NCI-H226 (cell line): ENCODE measurements at places on chromosomes 11 and 22.

GRCh38 chr22:35528927-35529326, 11.7 kb upstream of the RASD2 start:
- DNase-seq, result no peak

- DNase-seq, result no peak
These were observed 24.3 kb upstream of the OR5B12 start for GRCh38 chr11:58466293-58466692.

DNA sequence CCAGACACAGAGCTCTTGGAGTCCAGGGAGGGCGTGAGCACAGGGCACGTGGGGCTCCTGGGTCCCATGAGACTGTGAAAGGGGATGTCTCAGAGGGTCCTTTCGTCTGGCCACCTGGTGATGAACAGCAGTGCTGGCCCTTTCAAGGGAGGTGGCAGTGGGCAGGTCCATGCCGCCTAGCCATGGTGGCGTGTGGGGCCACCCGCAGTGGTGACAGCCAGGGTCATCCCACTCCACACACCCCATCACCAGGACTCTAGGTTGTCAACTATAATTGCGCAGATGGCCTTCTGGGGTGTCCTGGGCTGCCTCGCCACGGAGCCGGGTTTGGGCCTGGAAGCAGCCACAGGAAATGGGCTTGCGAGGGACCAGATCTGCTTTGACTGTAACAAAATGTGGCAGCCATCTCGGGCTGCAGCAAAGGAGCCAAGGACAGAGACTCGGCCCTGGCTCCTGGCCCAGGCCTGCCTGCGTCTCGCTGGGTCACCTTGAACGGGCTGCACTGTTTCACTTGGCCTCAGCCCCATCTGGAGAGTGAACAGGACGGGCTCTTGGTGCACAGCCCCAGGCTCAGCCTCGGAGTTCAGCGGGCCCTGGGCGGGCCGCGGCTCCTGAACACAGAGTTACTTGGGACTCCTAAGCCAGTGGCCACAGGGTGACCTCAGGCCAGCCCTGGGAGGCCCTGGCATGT, 1350.5 kb downstream of the BRD1 start:
- no peak for DNase-seq

DNA sequence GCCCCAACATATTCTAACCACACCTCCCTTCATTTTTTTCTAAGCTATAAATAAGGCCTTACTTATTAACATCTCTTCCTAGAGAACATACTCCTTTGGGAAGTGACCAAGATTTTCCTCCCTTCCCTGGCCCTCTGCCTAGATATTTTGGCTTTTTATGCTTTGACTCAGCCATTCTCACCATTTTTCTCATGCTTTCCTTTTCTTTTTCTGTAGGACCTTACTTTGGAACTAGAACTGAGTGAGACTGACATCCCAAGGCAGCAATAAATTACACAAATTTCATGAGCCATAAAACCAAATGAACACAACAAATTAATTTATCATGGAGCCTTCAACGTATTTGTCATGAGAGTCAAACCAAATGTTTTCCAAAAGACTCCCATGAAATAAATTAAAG, 142.7 kb upstream of the CTSC start:
- DNase-seq, result peak; percentile 86

- no peak for DNase-seq
These were observed 69.7 kb downstream of the APIP start for GRCh38 chr11:34846467-34846866.

DNA sequence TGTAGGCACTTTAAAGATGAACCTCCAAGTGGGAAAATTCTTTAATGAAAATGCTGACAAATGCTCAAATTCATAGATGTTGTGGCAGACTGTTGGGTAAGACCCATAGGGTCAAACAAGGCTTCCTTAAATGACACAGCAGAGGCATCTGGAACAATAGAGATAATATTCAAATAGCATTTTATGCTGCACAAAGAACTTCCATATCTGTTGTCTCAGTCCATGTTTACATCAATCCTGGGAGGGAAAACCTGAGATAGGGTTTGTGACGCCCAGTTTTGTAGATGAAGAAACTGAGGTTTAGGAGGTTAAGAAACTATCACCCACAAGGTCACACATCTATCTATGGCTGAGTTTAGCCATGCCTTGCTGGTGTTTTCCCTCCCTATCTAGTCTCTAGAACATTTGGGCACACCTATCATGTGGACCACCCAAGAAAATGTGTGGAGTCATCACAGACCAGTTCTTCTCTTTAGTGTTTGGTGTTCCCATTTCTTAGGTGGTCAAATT, 106.4 kb downstream of the EHF start:
- DNase-seq, result no peak

GRCh38 chr11:65133724-65134123, 595 bp downstream of the SYVN1 start:
- no peak for DNase-seq

DNA sequence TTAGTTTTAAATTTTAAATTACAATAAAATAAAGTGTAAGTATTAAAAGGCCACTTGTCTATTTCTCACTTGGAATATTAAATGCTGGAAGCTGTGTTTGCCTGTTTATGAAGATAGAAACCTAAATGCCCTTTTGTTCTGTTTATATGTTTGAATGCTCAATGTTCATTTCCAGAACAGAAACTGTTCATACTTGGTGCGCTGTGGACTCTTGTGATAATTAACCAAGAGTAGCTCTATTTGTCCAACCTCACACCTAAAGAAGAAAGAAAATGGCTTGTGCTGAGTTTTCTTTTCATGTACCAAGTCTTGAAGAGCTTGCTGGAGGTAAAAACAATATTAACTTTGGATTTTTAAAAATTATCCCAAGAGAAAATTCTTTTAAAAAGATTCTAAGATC, 5.7 kb downstream of the C11orf54 start:
- no peak for DNase-seq
